ENCODE measurements at places on chromosomes 3 and 15. TPM values are rescaled to one million over a fixed set of nuclear protein-coding genes. Genes with fewer than 3 reads are reported as not detected.

Gene C2CD4B
- 0.31 TPM for total RNA-seq

Gene FBXO40
- total RNA-seq = under 0.01 TPM

DNA sequence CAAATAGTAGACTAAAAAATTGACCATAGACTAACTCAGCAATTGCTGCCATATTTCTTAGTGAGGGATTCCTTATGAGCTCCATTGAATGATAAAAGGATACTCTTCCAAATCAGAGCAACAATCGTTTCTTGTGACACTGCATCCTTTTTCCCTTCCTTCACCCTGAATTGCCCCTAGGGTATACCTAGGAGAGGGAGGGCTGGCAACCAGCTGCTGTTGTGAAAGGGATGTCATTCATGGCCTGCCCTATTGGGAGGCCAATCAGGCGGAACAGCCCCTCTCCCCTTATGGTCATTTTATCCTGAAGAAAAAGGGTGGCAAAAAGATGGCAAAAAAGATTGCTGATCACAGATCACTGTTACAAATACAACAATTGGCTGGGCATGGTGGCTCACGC is 26.3 kb downstream of the B3GNT5 start:
- peak; percentile 22 for DNase-seq

GRCh38 chr3:162743091-162743490 is 1246.5 kb downstream of the OTOL1 start:
- DNase-seq = no peak

DNA sequence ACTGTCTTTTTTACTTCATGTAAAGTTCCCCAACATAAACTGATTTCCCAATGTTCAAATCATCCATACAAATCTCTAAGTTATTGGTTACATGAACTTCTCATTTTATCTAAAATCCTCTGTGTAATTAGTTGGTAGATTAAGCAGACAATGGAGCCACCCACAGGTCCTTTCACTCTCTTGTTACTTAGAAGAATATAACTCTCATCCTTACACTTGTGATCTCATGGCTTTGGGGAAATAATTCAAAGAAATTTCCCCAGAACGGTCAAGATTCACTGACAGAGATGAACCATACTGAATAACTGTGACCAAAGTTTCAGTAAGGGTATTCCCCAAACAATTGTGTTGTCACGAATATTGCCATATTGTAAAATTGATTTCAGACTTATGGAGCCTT is 1102.6 kb upstream of the EPHA6 start:
- DNase-seq = no peak

DNA sequence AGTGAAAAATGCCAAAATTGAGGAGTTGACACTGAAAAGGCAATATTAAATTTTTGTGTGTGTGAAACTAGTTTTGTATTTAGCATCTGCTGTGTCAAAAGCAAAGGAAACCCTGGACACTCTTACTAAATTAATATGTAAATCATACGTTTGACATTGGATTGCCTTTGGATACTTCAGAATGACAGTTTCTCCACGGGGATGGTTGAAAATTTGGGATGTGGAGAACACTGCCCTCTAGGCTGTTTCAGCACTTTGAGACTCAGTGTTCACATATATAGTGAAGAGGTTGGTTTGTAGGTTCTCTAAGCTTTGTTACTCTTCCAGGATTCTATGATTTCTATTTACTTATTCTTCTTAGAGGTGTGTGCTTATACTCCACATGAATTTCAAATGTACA is 3.0 kb downstream of the ROBO2 start:
- peak; percentile 23 for DNase-seq

DNA sequence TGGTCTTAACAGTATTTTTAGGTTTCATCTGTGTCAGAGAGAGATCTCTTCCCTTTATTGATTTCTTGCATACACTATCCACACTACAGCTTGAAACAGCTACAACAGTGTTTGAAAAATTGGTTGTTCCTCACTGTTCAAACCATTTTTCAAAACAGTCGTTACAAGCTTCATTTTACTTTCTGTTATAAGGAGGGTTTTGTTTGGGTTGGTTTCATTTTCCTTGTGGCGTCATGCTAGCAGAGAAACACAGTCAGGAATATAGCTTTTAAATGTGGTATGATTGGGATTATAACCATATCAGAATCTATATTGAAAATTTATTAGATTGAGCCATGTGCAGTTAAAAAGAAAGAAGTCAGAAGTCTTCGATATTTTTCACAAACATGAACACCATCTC is 400.6 kb downstream of the ZBTB20 start:
- DNase-seq = no peak
